ENCODE measurements at places on chromosomes 3 and 15.

DNA sequence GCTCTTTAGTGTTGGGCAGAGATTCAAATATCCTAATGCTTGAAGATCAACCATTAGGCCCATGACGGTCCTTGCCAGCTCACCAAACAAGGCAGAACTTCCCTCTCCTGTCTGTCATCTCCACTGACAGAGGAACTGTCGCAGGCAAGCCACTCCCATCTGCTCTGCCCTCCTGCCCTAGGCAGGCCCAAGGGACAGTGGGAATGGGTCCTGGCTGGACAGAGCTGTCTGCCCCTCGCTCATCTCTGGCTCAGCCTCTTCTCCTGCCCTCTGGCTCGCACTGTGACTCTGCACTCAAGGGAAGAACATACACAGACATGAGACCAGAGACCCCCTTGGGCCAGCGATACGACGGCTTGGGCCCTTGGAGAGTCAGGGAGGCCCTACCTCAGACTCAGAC, 7.6 kb upstream of the MUSTN1 start:
- no peak for DNase-seq

DNA sequence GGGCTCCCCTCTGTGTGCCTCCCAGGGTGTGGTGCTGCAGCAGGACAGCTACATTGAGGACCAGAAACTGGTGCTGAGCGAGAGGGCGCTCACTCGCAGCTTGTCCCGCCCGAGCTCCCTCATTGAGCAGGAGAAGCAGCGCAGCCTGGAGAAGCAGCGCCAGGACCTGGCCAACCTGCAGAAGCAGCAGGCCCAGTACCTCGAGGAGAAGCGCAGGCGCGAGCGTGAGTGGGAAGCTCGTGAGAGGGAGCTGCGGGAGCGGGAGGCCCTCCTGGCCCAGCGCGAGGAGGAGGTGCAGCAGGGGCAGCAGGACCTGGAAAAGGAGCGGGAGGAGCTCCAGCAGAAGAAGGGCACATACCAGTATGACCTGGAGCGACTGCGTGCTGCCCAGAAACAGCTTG, 53.7 kb downstream of the KLHL25 start:
- DNase-seq, result no peak

- DNase-seq, result no peak
Measured at GRCh38 chr15:88032787-88033186, 223.8 kb downstream of the NTRK3 start.

DNA sequence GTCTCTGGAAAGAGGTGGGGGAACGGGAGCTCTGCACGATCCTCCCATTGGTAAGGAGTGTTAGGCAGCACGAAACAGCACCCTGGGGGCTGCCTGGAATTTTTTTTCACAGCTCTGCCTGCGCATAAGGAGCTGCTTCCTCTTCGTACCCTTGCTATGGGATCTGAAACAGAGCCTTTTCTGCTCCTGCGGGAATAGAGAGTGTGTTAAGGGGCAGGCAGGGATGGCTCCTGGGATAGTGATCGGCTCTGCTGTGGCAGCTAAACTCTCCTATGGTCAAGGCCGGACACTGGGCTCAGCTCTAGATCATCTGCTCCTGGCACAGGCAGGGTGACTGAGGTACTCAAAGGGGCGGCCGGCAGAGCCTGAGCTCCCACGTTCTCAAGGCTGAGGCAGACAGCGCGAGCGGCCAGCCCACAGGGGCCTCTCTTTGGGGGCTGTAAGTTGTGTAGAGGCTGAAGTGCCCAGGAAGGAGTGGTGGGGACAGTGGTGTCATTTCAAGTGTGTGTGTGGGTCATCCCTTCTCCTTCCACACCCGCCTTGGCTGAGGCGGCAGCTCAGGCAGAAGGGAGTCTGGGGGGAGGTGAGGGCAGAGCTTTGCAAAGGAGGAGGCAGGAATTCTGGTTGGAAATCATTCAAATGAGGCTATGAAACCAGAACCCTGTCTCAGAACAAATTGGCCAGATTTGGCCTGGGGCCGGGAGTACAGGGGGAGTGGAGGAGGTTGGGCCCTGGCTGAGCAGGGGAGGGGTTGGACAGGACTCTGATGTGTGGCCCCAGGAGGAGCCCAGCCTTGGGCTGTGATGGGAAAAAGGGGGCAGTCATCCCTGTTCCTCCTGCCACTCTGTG, 31.0 kb downstream of the EPHB3 start:
- no peak for DNase-seq

GRCh38 chr3:52679199-52679538, 6.5 kb downstream of the PBRM1 start:
- DNase-seq, result no peak

All from stimulated activated CD4-positive, alpha-beta T cell treated with anti-CD3 and anti-CD28 coated beads, Interleukin-2, amount 100 ng/mL, for 24 hours (primary cell).